ENCODE measurements at places on chromosomes 16 and 17.

GRCh38 chr17:39739885-39740356 is 2.2 kb downstream of the GRB7 start:
- no peak for DNase-seq

- no peak for DNase-seq
Observed at GRCh38 chr16:88878356-88878755, 11.9 kb upstream of the PABPN1L start.

- no peak for DNase-seq
Observed at GRCh38 chr17:18990331-18990730, 14.2 kb downstream of the FAM83G start.

GRCh38 chr16:77211880-77212740 is 12.9 kb downstream of the SYCE1L start:
- no peak for DNase-seq

GRCh38 chr16:9139965-9140364 is 48.5 kb downstream of the HAPSTR1 start:
- no peak for DNase-seq

DNA sequence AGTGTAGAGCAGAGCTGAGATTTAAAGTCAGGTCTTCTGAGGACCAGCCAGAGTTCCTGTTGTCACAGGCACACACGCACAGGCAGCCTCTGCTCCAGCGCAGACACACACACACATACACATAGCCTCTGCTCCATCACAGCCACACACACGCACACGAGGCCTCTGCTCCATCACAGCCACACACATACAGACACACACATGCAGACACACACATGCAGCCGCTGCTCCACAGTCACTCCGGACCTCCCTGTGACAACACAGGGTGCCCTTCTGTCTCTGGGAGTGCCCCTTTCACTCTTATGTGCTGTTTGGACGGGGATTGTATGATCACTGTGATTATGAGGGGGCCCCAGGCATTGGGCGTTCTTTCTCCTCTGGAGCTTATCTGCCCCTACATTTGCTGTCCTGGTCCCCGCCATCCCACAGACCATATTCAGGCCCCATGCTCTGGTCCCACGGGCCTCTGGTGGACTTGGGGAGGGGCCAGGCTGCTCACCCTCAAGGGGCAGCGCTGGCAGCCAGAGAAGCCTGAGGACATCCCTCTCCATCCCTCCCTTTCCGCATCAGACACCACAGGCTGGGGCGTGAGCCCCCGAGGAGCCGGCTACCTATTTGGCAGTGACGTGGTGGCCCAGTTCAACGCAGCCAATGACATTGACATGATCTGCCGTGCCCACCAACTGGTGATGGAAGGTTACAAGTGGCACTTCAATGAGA is 7.5 kb downstream of the TBX6 start:
- no peak for DNase-seq

DNA sequence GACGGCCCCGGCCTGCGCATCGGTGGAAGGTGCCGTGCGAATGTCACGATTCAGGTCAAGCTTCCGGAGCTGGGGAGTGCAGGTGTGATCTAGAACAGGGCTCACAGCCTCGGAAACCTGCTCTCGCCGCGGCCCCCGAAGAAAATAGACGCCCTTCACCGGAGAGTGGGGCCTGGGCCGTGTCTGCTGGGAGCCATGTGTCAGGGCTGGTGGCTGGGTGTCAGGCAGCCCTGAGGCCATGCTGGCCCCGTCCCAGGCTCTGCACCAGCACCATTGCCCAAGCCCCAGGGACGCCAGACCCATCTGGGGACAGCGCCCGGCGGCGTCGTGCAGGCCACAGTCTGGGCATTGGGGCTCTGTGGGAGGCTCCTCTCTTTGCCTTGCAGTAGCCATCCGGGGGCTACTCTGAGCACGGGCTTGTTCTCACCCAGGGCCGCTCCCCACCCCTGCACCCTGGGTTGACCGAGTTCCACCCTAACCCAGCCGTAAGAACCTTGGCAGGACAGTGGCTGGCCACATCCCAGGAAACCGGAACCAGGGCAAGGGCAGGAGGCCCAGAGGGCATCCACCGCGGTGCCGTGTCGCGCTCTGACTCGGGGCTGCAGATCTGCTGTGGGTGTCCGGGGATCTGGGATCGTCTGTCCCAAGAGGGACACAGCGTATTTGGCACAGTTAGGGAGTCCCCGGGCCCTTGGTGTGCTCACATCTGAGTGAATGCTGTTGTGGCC is 5.3 kb upstream of the NUDT16L1 start:
- DNase-seq, result no peak

DNA sequence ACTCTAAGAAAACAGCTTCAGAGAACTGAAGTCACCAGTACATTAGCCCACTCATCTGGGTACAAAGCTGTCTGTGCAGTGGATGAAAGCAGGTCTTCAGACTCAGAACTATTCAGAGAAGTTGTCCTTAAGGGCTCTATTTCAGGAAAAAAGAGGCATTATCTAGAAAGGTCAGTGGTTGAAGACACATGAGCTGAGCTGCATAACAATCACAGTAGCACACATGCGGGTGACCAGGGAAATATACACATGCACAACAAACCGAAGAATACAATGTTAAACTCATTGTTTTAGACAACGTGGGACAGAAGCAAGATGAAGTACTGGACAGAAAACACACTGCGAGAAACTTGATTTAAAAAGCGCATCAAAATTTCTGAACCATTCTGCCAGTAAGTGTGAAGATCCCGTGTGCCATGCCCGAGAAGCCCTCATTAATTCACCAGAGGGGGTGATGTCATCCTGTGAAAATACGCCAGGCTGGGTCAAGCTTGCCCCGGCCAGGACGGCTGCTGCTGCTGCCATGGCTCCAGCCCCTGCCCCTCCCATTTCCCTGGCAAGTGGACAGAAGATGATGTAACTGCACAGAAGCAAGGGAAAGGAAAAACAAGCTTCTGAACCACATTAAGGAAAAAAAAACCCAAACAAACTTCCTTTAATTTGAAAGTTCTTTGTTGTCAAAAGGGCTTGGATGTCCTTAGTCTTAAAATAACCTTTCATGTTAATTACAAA is 10.1 kb downstream of the DYNC1LI2 start:
- DNase-seq, result no peak

DNA sequence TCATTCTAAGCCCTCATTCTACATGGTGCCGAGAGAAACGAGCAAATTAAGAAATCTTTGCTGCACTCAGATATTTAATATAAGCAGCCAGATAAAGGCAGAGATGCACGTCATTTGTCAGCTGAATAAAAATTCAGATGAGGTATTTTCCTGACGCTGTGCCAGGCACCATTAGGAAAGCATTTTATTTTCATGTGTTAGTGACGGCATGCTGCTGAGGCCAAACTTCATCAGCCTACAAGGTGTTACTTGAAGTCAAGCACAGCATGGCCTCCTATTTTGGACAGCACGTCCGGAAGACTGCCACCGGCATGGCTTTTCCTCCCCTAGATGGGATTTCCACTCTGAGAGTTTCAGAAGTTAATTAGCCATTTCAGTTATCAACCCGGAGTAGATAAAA is 70.3 kb downstream of the IRX3 start:
- no peak for DNase-seq

GRCh38 chr17:8630227-8630801 is at the start of gene MYH10:
TSS of gene MYH10 (minus strand) at chr17:8630725. CDS start at chr17:8623246, 7,479 bp downstream.
- no peak for DNase-seq

DNA sequence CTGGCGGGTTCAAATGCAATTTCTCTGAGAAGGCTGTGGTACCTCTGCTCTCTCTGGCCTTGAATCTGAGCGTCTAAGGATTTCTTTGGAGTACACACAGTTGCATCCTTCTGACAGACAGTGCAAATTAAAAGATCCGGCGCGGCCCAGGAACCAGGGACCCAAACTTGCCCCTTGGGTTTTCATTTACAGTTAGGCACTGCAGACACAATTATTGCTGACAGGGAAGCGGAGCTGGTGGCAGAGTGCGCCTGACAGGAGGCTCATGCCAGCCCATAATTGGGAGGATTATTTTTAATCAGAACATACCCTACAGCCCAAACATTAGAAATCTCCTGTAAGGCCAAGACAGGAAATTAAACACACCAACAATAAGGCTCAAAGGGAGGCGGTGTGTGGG is 1023.4 kb upstream of the RBFOX1 start:
- no peak for DNase-seq

DNA sequence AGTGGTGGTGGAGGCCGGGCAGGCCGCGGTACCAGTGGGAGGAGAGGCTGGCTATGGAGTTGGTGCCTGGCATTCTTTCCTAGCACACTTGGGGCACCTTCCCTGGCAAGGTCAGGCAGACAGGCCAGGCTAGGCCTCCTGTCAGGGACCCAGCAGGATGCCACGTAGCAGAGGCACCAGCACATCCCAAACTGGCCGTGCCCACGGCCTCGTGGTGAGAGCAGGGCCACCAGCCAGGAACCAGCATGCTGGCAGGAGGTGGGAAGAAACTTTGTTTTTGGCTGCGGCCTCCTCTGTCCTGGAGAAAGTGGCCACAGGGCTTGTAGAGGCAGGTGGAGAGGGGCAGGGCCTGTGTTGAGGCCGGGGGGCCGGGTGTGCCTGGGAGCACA is 57.6 kb upstream of the CBFA2T3 start:
- no peak for DNase-seq

- DNase-seq, result no peak
Observed at GRCh38 chr16:75733305-75734211, 7.3 kb upstream of the CPHXL start.

DNA sequence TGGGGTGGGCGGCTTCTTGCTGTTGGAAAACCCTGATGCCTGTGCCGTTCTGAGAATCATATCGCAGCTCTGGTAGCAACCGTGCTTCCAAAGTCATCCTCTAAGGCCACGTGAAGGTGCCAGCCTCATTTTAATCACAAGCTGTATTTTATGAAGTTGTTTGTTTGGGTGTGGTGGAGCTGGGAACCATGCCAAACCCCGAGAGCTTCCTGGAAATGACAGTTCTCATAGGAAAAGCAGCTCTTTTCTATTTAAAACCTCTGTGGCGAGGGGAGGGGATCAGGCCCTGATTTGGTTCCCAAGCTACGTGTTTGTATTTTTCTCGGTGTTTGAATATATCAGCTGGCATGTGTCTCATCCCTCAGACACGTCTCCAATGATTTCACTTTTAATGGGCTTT is 21.7 kb downstream of the KNOP1 start:
- DNase-seq, result no peak

- no peak for DNase-seq
Observed at GRCh38 chr17:38746849-38747462, 1.2 kb downstream of the PCGF2 start.

DNA sequence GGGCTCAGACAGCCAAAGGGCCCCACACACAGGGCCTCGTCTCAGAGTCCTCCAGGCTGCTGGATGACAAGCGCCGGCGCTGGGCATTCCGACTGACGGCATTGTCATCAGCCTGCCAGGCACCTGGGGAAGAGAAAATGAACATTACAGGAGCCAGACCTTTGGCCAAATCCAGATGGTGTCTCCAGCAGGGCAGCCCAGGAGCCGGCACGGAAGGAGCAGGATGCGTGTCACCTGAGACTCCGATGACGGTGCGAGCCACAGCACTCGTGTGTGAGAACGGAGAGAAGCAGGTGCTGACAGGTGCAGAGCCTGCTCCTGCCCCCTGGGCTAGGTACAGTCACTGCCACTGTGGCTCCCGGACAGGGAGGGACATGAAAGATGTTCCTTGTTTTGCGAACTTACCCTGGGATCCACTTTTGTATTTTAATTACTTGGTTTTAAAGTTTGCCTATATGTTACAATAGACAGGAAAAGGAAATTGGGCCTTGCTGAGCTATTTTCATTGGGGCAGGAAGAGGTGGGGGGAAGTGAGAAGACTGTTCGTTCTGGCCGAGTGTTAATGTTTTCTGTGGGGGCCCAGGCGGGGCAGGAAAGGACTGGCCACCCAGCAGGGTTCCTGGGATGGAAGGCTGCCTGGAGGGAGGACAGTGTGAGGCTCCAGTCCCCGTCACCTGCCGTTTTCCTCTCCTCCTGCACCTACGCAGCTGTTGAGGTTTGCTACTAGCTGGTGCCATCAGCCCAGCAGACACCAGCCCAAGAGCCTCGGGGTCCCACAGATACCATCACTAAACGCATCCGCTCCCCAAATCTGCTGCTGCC is 4.4 kb upstream of the FOXJ1 start:
- no peak for DNase-seq

GRCh38 chr17:68352041-68352440 is 60.7 kb downstream of the ARSG start:
- no peak for DNase-seq

GRCh38 chr17:37714897-37715296 is 30.0 kb downstream of the HNF1B start:
- DNase-seq, result no peak

DNA sequence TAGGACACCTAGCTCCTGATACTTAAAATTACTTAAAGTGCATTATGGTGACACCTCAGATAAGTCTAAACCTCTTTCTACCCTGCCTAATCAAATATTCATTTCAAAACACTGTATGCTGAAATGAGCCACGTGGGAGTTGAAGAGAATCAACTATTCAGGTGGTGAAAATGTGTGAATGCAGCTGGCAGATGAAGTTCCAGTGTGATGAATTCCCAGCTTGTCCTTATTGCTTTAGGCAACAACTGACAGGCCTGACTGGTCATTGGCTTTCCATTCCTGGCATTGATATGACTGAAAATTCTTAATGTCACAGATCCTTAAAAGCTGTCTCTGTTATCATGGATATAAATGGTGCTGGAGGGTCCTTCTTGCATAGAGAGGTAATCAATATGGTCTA is 301.9 kb upstream of the TBX2 start:
- DNase-seq, result no peak

DNA sequence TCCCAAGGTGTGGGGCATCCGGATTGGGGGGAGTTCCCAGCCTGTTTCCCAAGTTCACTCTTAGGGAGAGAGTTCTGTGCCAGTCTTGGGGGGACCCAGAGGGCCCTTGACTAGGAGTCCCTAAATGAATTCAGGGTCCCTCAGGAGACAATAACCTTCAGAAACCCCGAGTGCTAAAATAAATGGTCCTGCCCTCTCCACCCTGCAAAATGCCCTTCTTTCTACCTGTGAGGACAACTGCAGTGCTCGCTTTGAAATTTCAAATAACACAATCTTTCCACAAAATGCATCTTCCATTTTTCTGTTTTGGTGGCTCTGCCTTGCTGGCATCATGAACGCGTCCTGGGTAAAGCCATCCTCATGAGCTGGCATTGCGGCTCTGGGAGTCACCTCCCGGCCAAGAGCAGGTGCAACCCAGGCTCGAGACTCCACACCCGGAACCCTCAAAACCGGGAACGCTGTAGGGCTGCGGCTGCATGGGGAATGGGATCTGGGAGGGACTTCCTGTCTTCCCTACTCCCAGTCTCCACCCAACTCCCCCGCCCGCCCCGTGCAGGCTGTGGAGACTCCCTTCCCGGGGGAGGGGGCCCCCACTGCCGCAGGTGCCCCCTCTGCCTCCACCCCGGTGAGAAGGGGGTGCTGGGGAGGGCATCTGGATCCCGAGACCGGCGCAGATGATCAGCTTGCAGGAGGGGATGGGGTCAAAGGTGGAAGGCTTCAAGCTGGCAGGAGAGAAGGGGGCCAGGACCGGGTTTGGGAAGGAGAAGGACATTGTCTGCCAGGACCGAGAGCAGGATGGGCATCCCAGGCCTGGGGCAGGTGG is at the start of gene ZNF205:
ZNF205 (plus strand) TSS at position 529 of the 823 bp plus-strand sequence. CDS start 845 bp downstream, outside the sequence.
- DNase-seq, result no peak

GRCh38 chr17:27473190-27473747 is 17.0 kb downstream of the KSR1 start:
- DNase-seq, result no peak

- DNase-seq, result no peak
Observed at GRCh38 chr16:64151990-64152767, 969.7 kb downstream of the CDH11 start.

GRCh38 chr17:74920642-74921025 is 2.4 kb downstream of the USH1G start:
- no peak for DNase-seq

GRCh38 chr16:86037999-86038925 is 139.3 kb downstream of the IRF8 start:
- DNase-seq, result no peak
